ENCODE measurements at places on chromosomes 6 and 20.

- DNase-seq: no peak
Measured at GRCh38 chr20:3414122-3414521, 6.7 kb upstream of the DNAAF9 start.

- peak; percentile 22 for DNase-seq
Measured at GRCh38 chr6:143271024-143271423, 179.5 kb downstream of the ADAT2 start.

DNA sequence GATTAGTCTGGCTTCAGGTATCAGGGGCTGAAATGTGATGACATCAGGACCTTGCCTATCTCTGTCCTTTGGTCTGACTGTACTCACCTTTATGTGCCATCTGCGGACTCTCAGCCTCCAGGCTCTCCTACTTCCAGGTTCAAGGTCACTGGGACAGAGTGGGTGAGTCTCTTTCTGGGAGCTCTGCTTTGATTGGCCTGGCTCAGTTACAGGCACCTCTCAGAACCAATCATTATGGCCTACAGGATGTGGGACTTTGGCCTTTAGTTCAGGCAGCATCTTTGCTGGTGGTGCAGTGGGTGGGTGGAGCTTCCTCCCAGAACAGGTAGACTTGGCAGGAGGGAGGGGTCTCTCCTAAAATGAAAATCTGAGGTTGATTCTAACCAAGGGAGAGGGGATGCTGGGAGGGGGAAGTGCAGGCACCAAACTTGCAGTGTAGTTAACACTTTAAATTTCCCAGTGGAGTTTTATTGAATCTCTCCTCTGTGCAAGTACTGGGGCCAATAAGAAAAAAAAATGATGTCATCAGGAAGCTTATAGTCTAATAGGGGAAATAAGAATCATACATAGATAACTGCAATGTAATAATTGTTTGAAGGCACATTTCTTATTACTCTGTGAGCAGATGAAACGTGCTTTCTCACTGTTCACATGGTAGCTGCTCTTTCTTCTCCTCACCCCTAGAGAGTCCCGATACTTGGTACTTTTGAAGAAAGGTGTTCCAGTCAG is 53.4 kb downstream of the SLC24A3 start:
- no peak for DNase-seq

GRCh38 chr6:137638926-137639706 is 144.9 kb upstream of the OLIG3 start:
- DNase-seq: no peak

- DNase-seq: no peak
Measured at GRCh38 chr6:33431880-33432541, 12.1 kb downstream of the SYNGAP1 start.

DNA sequence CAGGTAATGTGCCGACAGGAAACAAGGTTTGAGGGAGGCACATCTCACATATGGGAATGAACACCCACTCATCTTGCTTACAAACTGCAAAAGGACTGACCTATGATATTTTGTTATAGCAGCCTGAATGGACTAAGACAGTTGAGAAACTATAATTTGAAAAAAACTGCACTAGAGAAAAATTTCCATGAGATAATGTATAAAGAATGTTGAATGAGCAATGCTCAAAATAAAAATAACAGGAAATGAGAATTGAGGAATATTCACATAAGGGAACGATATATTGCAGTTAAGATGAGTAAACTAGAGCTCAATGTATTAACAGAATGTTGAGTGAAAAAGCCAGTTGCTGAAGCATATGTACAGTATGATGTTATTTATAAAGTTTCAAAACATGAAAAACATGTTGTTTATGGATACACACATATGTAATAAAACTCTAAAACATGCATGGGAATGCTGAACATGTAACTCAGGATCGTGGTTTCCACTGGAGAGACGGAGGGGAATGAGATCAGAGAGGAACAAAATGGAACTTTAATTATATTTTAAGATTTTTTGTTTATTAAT is 6.3 kb upstream of the TBC1D22B start:
- no peak for DNase-seq

Data from brain pericyte (primary cell).